CD14-positive monocyte (primary cell): ENCODE measurements at places on chromosomes 6 and 20. TPM values are rescaled to one million over a fixed set of nuclear protein-coding genes. Genes with fewer than 3 reads are reported as not detected.

UBD gene
- 0.15 and 0.18 TPM in 2 replicates for polyA plus RNA-seq

GRCh38 chr20:3164043-3164762 lies 4.5 kb upstream of the FASTKD5 start:
- H3K27me3 ChIP-seq = peaks cover 10% of the 10 kb centered on the region
- no peak overlapping the region for H3K4me3 ChIP-seq
- H3K27ac ChIP-seq = no peak overlapping the region
- H3K4me1 ChIP-seq = peaks cover 4% of the 10 kb centered on the region
- H3K36me3 ChIP-seq = no peaks in the 10 kb centered on the region
- no peak for DNase-seq

ELOVL4 gene
- polyA plus RNA-seq = not detected

DNA sequence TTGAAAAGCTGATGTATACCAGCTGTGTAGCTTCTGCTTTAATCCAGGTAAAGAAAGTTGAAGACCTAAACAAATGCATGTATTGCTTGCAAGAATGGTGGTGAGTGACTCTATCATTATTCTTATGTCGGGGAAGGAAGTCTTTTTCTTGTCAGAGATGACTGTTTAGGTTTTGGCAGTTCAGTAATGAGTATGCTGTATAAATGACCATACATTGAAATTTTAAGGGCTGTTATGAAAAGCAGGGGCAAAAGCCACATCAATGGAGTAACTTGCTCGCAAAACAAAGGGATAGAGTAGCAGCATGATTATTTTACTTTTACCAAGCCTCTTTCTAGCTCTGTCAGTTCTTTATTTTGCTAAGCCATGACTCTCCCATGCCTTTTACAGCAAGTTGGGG lies 55.9 kb upstream of the NUP153 start:
- no peak for DNase-seq
- H3K4me3 ChIP-seq = no peak overlapping the region
- no peaks in the 10 kb centered on the region for H3K4me1 ChIP-seq

DNA sequence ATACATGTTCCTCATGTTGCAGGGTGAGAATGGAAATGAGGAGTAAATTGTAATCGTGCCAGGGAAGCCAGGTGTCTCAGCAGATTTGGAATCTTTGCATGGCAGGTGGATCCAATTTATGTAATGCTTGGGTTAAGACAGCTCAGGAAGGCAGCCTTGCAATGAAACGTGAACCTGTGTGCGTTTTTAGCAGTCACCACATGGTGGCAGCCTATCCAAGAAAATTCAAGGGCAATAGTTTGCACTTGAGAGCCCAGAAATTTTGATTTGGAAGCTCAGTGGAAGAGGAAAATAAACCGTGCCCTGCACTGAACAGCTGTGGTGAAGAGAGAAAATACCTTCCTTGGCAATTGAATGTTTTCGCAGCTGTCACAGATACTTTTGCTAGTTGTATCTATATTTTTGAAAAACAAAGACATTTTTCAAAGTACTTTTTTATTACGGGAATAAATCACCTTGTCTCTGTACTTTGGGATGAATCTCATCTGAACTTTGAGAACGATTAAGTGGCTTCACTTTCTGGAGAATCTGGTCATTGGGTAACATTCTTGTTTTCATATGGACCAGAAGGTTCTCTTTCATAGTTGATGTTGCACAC lies 26.5 kb downstream of the MTHFD1L start:
- H3K4me1 ChIP-seq = no peaks in the 10 kb centered on the region
- no peaks in the 10 kb centered on the region for H3K36me3 ChIP-seq
- H3K27me3 ChIP-seq = no peaks in the 10 kb centered on the region

BANF2 gene
- polyA plus RNA-seq = not detected in 2 replicates

DNA sequence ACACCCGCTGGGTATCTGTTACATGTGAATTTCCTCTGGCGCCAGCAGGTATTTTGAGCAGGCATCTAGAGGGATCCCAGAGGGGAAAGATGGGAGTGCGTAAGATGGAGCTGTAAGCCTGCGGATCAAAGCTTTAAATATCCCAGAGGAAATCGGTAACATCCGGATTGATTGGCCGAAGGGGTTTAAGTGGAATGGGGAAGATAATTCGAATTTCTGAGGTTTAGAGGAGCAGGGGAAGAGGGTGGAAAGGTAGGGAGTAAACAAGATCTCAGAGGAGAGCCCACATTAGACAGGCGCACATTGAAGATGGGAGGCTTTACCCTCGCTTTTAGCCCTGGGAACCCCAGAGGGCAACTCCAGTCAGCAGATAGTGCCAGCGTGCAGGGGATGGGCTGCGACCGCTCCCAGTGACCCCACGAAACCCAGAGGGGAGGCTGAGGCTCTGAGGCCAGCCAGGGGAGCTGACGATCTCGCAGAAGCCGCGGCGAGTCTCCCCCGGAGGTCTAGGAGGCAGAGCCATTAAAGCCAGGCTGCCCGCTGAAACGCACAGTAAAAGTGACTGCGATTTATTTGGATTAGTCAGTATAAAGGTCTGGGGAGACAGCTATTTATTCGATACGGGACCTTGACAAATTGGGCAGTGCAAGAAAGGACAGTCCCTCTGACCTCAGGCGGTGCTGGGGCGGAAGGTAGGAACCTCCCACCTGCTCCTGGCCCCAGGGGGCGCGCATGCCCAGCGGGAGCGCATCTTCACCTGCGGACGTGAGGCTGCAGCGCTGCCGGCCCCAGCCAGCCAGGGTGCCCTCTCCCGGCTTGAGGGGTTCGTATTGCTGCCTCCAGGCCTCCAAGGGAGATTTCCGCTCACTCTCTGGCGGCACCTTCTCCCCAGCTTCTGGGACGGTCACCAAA lies 34.3 kb upstream of the TCF21 start:
- H3K27me3 ChIP-seq = peaks cover 67% of the 10 kb centered on the region
- H3K27ac ChIP-seq = no peak overlapping the region
- H3K36me3 ChIP-seq = no peaks in the 10 kb centered on the region
- no peaks in the 10 kb centered on the region for H3K4me1 ChIP-seq
- H3K4me3 ChIP-seq = no peak overlapping the region

GRIK2 gene
- polyA plus RNA-seq = not detected

CLVS2 gene
- polyA plus RNA-seq = not detected

DNA sequence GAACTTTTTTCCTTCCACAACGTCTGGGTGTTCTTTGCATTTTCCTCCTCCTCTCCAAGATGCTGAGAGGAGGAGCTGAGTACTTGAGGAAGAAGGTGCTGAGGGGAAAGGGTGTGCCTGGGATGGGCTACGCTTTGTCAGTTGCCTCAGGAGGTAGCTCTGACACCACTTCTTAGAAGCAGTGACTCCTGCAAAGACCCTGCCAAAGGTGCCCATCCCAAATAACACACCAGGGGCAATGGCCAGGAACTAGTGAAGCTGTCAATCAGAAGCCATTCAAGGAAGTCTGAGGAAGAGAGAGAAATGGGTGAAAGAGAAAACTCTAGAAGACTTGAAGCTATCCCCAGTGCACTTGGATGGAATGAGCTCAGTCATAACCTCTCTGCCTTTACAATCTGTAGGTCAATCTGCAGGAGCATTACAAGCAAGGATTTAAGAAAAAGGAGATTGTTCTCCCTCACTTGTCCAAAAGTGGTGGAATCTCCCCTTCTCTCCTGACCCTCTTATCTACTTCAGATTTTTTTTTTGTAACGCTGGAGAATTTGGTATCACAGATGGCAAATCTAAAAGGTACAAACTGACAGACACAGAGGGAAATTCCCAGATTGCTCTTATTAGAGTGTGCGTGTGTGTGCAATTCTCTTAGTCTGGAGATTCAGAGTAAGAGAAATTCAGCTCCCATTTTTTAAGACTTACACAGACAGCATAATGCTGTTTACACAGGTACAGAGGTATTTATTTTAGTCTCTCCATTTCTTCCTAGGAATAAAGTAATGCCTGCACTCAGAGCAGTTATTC lies 242.6 kb downstream of the GMPR start:
- peaks cover 72% of the 10 kb centered on the region for H3K36me3 ChIP-seq
- no peaks in the 10 kb centered on the region for H3K4me1 ChIP-seq
- no peaks in the 10 kb centered on the region for H3K27me3 ChIP-seq
- no peak for DNase-seq

DNA sequence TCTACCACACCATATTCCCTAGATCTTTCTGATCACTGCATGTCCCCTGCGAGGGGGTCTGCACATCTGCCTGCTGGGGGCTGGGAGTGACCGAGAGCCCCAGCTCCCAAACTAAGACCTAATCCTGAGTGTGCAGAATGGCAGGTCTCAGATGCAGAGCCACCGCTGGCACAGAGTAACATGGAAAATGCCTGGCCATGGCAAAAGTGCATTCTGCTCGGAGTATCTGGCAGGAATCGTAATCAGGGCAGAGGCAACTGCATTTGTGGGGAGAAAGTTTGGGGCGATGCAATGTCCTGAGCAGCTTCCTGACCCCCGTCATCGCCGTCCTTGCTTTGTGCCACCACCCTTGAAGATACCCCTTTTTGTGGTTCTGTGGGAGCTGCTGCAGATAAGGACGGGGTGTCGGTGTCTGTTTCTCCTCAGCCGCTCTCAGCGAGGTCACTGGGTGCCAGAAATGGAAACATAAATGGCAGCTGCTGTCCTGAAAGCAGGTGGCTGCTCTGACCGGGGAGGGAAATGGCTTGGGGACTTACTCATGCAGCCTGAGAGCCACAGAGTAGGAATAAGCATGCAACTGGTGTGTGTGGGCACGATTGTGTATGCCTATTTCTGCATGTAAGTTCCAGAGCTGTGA lies 157.9 kb downstream of the LY86 start:
- H3K36me3 ChIP-seq = no peaks in the 10 kb centered on the region
- peaks cover 34% of the 10 kb centered on the region for H3K4me1 ChIP-seq
- no peaks in the 10 kb centered on the region for H3K27me3 ChIP-seq
- DNase-seq = no peak
- no peak overlapping the region for H3K4me3 ChIP-seq

DNA sequence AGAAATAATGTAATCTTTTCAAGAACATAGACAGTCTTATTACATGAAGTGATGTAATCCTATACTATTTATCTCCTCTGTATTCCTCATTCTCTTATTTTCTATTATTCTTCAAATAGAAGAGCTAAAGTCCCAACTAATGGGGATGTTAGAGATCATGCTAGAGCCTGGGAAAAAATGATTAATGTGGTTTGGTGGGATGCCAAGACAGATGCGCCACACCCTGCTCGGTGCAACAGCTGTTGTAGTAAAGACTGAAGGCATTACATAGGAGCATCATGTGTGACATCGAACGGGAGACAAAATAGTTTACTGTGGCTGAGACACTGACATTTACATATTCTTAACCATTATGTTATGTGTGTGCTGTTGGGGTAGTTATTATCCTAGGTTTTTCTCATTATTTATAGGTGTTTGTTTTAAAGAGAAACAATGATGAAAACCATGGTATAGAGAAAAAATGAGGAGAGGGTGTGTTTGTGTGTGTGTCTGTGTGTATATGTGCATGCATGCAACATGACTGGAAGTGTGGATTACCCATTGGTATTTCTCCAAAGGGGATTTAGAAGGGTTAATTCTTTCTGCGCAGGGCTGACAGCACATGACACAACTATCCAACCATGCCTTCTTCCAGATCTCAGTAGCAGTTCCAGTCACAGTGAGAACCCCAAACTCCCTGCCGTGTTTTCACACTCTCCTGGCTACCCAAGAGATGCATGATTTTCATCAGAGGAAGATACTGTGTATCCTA lies 155.3 kb downstream of the EYA4 start:
- H3K4me3 ChIP-seq = no peak overlapping the region
- no peak overlapping the region for H3K27ac ChIP-seq
- H3K27me3 ChIP-seq = no peaks in the 10 kb centered on the region
- no peaks in the 10 kb centered on the region for H3K36me3 ChIP-seq
- no peaks in the 10 kb centered on the region for H3K4me1 ChIP-seq

TRIM40 gene
- not detected for polyA plus RNA-seq

MAS1 gene
- not detected for polyA plus RNA-seq

DNA sequence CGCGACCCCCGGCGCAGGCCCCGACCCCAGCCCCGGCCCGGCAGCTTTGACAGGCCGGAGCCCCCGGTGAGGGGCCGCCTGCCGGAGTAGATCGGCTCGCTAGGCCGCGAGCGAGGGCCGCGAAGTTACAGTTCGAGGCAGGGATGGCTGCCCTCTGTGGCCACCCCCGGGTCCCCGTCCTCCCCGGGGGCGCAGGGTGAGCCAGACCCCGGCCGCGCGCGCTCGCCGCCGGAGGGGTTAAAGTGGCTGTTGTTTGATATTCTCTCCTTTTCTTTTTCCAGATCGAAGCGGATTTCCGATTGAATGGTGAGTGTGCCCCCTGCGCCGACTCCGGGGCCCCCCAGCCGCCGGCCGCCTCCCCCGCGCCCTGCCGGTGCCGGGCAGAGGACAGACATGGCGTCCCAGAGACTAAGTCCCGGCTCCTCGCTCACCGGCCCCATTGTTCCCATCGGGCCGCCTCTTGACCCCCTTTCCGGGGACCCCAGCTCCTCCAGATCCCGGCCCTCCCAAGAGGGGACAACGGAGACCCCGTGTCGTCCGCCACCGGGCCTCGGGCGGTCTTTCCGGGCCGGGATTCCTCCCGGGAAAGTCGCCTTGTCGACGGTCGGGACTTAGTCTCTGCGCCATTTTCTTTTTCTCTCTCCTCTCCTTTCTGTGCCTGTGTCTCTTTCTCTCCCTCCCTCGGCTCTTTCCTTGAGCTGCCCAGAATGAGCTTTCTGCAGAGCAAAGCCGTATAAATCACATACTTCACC lies 704 bp downstream of the TOP1 start:
- peak overlapping the region; percentile 88 for H3K4me3 ChIP-seq
- H3K27ac ChIP-seq = peak overlapping the region; percentile 77

HRH3 gene
- not detected for polyA plus RNA-seq

DNA sequence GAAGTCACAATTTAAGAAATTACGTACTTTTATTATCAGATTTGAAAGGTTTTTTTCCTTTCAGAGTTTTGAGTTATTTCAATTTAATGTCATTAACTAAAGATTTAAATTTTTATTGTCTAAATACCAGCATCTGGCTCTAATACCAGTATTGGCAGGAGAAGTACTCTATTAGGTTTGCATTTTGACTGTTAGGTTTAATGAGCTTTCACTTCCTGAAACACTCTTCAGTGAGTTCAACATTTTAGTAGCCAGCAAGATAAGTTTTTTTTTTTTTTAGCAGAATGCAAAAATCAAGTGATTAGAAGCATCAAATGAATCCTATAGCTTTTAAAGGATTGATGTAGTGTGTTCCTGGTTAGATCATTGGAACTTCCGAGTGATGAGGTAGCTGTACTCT lies 34.0 kb upstream of the SCGN start:
- no peak overlapping the region for H3K4me3 ChIP-seq
- H3K36me3 ChIP-seq = no peaks in the 10 kb centered on the region
- no peak for DNase-seq
- peaks cover 15% of the 10 kb centered on the region for H3K4me1 ChIP-seq

HLA-DPA1 gene
- polyA plus RNA-seq = 1,024 and 1,237 TPM in 2 replicates
